Activated naive CD4-positive, alpha-beta T cell (primary cell): ENCODE measurements at places on chromosomes 3 and 15.

GRCh38 chr15:101324524-101325177, 29.6 kb upstream of the SNRPA1 start:
- DNase-seq: no peak

DNA sequence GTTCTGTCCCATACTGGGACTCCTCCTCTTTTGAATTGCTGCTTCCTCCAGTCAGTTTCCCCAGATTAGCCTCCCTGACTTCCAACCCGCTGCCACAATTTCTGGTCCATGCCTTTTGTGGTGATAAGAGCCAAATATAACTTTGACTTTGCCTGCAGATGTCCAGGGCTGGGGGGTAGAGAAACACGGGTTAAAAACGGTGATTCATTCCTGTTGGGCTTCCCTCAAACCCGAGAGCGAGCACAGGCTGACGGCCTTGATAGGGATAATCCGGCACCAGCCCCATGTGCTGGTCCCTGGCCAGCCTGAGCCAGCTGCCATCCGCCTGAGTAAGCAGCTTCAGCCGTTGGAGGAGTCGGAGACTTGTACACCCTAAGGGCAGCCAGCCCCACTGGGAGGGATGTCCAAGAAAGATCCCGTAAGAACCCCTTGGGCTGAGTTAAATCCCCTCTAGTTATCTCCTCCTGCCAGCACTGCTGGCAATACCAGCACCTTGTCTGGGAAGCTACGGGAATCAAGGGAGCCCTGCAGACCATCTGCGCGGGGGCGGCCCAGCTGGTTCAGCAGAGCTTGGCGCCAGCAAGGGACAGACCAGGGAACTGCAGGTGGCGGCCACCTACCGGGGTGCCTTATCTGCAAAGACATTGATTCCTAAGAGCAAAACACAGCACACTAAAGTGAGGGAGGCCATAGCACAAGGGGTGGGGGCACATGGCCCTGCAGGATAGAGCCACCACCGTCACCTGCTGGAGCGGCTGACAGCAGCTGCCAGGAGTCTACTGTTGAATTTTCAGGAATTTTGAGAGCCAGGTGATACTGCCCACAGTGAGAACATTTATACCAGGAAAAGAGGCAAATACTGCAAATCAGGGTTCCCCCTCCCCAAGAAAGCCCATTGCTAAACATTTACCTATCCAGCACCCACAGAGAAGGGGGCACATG, 18.1 kb downstream of the CSPG4 start:
- DNase-seq: no peak

DNA sequence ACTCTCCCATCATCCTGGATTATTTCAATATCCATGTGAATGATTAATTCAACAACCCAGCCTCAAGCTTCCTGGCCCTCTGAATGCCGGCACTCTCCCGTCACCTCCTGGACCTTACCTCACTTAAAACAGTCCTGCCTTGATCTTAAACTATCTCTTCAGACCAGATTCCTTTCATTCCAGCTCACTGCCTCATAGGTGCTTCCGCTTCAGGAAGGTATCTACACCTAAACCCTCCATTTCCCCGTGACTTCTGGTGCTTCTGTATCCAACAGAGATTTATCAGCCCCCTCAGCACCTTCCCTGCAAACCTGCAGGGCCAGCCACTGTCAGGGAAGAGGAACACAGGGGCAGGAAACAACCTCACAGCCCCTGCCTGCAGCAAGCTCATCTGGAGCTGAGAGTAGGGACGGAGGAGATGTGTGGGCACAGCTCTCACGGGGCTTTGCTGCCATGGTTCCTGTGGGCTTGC, 98.9 kb upstream of the TJP1 start:
- no peak for DNase-seq

DNA sequence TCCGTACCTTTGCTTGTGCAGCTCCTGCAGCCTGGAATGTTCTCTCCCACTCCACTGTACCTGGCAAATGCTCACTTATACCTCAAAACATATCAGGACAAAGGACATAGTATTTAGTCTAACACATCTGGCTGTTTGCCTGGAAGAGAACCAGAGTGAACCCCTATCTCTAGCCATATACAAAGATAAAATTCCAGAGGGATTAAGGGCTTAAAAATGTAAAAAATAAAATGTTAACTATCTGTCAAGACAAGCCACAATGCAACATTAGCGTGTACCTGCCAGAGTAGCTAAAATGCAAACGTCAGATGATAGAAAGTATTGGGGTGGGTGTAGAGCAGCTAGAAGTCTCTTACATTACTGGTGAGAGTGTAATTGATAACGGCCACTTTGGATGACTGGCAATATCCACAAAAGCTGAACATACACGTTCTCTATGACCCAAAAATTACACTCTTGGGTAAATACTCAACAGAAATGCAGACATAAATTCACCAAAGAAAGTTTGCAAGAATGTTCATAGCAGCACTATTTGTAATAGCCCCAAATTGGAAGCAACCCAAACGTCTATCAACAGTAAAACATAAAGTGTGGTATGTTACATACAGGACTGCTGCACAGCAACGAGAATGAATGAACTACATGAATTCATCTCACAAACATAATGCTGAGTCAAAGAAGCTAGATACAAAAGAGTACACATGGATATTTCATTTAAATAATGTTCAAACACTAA, 18.2 kb upstream of the ADPGK start:
- DNase-seq: no peak

- DNase-seq: no peak
Measured at GRCh38 chr3:172876297-172876696, 125.8 kb downstream of the ECT2 start.

GRCh38 chr3:105860641-105861040, 8.2 kb downstream of the CBLB start:
- no peak for DNase-seq

DNA sequence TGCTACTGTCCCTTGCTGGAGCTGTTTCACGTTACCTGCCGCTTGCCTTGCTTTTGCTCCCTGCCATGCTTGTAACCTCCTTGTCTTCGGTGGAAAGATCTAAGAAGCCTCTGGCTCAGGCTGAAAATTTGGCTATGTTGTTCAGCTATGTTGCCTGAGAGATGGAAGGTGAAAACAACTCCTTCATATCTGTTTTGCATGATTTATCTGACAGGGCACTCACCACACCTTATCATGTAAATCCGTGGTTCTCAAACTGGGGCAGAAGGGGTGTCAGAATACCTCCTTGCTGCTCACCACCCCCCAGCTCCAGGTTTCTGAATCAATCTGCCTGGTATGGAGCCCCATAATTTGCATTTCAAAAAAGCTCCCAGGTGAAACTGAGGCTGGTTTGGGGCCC, 6.5 kb upstream of the CORO2B start:
- DNase-seq: no peak

DNA sequence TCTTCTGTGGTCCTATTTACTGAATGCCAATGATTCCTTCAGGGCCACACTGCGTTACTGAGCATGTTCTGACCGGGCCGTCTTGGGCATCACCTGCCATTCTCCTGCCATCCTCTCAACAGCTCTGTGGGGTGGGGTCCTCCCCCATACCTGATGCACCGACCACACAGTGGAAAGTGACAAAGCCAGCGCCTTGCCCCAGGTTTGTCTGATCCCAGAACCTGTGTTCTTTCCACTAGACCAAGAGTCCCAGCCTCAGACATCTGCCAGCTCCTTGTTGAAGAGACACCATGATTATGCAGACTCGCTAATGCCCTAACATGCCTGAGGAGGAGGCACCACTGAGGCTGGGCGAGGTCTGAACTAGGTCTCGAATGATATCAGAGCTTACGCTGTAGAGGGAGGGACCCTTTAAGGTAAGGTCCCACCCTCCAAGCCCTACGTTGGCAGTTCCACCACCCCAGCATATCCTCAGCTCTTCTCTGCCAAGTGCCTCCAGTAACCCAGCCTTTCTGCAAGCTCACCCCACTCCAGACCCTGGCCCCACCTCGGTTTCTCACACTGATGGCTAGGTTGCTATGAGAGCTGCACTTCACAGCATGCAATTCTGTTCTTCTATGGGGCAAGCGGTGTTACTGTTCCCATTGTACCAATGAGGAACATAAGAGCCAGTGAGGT, 29.8 kb upstream of the PLXNA1 start:
- DNase-seq: no peak

DNA sequence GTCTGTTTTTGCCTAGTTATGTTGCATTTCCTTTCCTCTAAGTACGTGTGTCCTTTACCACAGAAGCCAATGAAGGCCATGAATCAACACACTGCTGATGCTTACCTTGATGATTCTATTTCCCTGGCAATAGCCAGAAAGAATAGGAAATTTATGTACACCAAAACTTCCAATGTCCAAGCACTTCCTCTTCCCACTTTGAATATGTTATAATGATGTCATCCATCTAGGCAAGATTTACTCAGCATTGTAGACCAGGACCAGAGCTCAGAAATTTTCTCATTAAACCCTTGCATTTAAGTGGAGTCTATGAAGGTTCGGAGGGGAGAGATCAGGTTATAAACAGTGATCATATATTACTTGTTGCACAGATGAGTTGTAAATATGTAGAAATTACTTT, 126.0 kb downstream of the THRB start:
- DNase-seq: no peak

GRCh38 chr15:81947548-81947947, 98.3 kb downstream of the MEX3B start:
- no peak for DNase-seq

GRCh38 chr3:98574132-98574531, 19.3 kb downstream of the CPOX start:
- no peak for DNase-seq

DNA sequence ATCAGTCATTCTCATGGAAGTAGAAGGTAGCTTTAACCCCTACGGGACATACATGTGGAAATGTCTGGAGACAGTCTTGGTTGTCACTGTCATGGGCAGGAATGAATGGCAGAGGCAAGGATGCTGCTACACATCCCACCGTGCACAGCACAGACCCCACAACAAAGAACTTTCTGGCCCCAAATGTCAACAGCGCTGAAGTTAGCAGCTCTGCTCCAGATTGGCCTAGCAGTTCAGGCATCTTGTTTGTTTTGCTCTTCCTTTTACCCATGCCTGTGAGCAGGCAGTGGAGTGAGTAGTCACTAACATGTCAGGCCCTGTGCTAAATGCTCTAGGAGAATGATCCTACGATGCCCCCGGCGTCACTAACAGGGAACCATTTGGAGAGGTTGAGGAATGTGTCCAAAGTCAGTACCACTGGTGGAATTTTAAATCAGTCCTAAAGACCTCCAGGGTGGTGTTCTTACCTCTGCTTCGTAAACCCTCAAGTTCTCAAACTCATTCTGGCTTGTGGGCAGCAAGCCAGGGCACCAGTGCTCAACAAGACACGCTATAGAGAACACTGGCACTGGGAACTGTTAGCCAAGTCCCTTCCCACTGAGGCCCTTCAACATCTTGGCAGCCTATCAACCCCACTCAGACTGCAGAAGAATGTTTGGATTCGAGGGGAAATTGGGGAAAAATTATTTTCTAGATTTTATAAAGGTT, 142.2 kb downstream of the FOXP1 start:
- no peak for DNase-seq

DNA sequence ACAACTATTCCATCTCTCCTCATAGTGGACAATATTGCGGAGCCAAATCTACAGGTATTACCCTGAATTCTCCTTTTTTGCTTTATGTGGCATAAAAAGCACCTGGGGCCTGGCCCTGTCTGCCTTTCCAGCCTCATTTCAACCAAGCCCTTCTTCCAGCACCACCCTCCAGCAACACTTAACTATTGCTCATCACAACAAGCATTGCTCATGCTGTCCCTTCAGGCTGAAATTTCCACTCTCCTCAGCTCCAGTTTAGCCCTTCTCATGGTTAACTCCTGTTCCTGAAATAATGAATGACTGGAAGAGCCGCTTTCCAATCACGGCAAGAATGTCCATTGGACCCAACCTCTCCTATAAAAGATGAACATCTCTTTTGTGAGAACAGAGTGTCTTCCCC, 107.4 kb downstream of the P2RY1 start:
- DNase-seq: no peak

GRCh38 chr15:39313467-39313866, 267.4 kb upstream of the THBS1 start:
- DNase-seq: no peak

GRCh38 chr3:61417352-61417751, 144.0 kb upstream of the PTPRG start:
- no peak for DNase-seq

GRCh38 chr3:151198849-151199248, 4.2 kb downstream of the GPR171 start:
- DNase-seq: no peak

DNA sequence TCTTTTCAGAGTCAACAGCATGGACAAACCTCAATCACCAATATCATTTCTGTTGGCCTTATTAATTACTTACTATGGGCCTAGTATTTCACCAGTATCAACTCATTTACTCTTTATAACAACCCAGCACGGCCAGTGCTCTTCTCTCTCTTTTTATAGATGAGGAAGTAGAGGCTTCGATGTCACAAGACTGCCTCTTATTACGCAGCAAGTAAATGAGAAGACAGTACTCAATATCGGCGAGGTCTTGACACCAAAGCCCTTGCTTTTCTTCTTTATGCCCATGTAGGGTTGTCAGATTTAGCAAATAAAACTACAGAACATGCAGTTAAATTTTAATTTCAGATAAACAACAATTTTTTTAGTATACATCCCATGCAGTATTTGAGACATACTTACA, 99.0 kb upstream of the KCNMB2 start:
- DNase-seq: no peak
